ENCODE measurements at places on chromosomes 2 and 18.

DNA sequence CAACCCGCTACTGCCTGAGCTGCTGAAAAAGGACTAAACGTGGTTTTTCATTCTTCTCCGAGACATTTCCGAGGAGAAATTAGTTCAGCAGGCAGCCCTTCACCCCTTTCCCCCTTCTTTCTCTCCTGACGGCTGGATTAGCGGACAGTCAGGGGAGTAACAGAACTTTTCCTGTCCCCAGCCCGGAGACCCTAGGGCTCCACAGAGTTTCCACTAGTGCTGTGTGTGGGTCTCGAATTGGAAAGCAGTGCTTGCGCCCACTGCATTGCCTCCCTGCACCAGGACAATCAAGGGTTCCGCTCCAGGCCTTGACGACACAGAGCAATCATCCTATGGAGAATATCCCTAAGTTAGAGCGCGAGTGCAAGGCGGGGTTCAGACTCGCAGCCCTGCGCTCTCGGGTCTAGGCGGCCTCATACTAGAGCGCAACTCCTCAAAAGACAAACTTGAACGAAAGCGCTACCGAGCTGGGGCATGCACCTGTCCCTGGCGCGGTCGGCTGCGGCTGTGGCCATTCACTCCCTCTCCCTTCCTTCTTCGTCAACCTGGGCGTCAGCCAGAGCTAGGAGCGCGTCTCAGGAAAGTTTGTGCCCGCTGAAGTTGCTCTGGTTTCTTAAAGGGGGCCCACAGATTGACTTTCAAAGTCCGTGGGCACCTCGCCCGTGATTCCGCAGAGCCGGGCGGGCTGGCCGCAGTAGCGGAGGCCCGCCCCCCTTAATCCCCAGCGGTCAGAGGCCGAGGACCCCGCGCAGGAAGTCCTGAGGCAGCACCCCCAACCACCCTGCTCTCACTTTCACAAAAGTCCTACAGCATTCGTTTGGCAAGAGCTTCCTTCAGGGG, 801 bp downstream of the OSR1 start:
- DNase-seq: no peak

DNA sequence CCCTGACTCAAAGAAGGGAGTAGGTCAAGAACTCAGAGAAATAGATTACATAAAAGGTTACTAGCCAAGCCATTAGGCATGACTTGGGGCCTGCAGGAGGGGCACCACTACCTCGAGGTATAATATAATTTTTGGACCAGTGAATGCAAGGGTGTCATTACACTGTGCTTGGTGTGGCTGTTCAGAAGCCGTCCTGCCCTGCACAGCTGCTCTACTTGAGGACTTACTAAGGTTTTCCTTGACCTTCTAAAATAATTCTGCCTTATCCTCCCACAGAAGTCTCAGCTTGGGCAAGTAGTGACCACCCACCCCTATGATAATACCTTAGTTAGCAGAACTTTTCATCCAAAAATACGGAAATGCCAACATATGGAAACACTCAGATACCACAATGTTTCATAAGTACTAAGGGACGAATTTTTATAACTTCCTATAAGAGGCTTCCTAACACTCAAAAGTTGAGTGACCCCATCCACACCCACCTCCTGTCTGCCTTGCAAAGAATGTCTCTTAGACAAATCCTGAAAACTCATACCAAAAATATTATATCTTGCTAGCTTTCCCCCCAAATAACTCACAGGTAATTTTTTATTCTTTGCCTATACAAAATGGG, 17.7 kb upstream of the ATG16L1 start:
- no peak for DNase-seq

DNA sequence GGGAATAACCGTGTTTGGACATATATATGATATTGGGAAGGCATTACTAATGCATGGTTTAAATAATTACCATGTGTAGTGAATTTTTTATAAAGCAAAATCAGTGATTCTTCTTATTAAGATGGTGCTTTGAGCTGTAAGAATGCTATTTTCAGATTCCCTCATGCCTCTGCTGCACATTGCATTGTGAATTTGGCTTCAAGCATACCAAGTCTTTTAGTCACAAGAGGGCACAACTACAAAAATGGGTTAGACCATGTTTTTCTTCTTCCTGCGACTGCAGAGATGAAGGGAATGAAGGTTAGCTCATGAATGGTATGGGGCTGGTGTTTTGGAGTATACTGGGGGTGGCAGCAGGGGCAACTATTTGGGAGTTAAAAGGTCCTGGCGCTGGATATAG, 320.1 kb downstream of the SLC4A3 start:
- no peak for DNase-seq

GRCh38 chr2:10237392-10238321, 65.0 kb upstream of the HPCAL1 start:
- DNase-seq: no peak

- DNase-seq: no peak
These were observed 161.2 kb upstream of the PIEZO2 start for GRCh38 chr18:11310476-11311086.

- no peak for DNase-seq
These were observed 187.7 kb upstream of the HAAO start for GRCh38 chr2:42979870-42980763.

DNA sequence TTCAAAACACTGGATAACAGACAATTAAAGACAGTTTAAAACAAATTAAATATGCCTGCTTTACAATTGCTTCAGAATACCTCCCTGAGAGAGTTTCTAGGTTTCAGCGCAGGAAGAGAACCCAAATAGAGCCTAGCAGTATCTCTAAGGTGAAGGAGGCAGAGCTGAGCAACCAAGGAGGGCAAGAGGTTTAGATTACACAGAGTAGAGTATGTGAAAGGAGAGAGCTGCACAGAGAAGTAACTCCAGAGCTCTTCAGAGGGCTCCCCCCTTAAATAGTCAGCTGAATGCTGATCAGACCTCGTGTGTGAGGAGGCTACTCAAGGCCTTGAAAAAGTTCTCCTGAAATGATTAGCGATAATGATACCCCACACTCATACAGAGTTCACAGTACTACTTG, 386.5 kb upstream of the TCF4 start:
- no peak for DNase-seq

DNA sequence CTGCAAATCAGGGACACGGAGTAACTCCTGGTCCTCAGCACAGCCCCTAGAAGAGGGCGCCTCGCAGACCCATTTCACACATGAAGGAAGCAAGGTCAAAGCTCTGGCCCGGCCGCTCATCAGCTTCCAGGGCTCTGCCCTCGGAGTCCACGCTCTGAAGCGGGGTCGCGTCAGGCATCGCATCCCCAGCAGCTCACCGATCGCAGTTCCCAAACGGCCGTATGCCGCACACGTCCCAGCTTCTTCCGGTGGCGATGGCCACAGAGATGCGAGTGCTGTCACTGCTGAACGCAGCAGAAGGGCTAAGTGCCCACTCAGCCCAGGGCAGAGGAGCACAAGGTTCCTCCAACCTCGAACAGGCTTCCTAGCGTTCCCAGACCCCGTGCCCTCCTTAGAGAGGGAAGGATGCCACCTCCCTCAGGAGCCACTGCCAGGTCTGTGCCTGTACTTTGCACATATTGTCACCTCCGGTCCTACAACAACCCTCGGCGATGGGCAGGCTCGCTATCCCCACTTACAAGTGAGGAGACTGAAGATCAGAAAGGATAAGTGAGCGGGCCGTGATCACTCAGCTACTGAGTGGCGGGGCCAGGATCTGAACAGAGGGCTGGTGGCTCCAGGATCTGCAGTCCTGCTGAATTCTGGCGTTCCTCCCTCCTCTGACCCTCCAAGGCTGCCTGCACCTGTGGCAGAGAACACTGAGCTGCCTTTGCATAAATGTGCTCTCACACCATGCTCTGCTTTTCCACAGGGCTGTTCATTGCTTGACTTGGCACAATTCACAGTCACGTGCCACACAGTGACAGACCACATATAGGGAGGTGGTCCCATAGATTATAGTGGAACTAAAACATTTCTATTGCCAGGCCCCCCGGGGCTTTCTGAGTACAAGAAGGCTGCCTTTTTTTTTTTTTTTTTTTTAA, 71.4 kb downstream of the COPS8 start:
- DNase-seq: no peak

DNA sequence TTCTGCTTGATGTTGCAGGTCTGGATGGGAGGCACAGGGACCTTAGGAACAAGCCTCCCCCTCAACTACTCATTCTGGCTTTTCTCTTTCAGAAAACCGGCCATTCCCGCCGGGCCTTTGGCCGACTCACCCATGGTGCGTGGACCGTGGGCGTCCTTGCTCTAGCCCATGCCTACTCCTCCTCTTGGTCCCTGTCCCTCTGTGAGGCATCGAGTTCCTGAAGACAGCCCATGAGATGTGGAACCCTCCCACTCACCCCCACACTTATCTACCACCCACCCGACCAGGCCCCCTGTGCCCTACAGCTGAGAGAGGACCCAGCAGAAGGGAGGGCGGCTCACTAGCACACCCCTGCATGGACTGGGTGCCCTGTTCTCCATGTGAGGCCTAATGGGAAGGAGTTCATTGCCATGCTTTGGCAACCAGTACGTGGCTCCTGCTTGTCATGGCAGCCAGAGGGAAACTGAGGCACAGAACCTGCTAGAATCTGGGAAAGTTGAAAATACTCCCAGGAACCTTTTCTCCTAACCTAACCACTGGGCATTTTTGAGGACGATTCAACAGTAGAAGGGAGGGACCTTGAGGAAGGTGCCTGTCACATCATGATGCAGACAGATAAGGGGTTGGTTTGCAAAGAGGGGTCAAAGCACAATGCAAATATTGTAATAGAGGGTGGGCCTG, 8.5 kb downstream of the SPEG start:
- no peak for DNase-seq

GRCh38 chr2:19914266-19914975, 12.6 kb upstream of the TTC32 start:
- DNase-seq: no peak

GRCh38 chr2:47028846-47029560, 113.4 kb upstream of the MCFD2 start:
- no peak for DNase-seq

GRCh38 chr2:20717641-20718040, 50.7 kb downstream of the GDF7 start:
- DNase-seq: no peak

DNA sequence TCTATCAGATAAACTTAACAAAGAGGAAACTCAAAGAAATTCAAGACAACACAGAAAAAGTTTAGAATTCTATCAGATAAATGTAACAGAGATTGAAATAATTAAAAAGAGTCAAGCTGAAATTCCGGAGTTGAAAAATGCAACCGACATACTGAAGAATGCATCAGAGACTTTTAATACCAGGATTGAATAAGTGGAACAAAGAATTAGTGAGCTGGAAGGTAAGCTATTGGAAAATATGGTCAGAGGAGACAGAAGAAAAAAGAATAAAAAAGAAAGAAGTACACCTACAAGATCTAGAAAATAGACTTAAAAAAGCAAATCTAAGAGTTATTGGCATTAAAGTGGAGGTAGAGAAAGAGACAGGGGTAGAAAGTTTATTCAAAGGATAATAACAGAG, 88.0 kb downstream of the ATP8B1 start:
- DNase-seq: no peak

- DNase-seq: peak; percentile 6
These were observed 72.5 kb downstream of the ACOXL start for GRCh38 chr2:110804915-110805314.

DNA sequence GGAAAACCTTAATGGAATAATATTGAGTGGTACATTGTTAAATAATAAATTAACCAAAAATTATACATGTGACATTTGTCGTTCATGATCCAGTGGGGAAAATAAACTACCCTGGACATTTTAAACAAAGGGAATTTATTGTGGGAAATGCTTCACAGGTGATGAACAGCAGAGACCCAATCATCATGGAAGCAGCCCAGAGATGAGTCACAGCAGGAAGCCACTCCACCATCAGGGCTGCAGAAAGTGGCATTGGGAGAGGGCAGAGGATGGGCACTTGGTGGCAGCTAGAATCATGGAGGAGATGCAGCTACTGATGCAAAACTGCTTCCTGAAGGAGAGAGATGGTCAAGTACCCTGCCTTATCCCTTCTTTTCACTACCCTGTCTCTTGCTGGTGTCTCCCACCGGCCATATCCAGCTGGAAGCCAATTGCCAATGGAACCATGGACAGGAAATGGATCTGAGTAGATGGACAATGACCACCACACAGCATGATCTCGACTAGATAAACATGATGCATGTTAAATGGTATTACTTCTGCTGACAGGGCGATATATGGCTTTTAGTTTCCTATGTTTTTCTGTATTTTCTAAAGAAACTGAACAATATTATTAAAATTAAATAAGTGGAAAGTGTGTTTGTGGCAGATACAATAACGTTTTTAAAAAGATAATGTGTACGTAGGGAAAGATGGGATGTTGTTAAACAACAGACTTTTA, 139.8 kb downstream of the RPIA start:
- no peak for DNase-seq

DNA sequence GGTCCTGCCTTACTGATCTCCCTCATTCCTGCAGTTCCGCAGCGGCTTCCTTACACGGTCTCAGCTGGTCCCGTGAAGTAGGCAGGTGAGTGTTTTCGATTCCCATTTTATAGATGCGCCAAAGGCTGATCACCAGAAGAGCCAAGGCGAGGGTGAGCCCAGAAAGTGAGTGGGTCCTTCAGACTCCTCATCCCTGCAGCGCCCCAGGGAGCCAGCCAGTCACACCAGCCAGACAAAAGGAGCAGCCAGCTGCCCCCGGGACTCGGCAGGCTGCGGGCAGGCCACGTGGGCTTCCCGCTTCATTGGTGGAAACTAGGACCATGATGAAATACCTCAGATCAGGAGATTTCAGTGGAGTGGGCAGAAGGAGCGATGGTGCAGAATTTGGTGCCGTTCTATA, 85.9 kb downstream of the SMAD7 start:
- no peak for DNase-seq

DNA sequence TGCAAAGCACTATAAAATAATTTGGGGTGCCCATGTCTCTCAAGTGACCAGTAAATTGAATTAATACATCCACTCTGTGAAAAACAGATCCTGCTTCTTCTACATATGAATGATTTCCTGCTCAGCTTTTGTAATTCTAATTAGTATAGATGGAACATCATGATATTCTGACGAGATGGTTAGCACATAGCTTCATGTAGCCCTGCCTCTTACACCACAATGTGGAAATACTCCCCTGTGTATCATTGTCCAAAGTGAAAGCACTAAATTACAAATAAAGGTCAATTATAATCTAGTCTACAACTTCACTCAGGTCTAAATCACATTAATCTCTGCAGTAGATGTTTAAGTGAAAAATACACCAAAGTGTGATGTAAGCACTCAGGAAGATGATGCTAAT, 32.9 kb upstream of the SYT4 start:
- DNase-seq: no peak

DNA sequence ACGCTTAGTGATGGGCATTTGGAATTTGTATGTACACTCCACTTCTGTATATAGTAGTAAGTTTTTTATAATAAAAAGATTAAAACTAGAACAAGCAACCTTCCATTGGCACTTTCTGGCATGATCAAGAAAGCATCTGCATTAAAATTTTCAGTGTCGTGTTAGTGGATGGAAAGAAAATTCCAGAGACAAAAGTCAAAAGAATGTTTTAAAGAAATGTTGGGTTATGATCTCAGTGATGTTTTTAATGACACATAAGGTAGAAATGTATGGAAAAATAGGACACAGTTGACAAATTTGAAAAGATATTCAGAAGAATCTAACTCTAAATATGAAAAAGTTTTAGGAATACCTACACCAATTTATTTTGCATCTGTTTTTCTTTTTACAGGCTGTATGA, 126.1 kb upstream of the FAM117B start:
- DNase-seq: no peak

- DNase-seq: no peak
These were observed 381.2 kb downstream of the LPIN1 start for GRCh38 chr2:12127638-12128037.

- no peak for DNase-seq
These were observed 5.6 kb upstream of the C18orf32 start for GRCh38 chr18:49492694-49493033.

- no peak for DNase-seq
These were observed 126.6 kb downstream of the NOL4 start for GRCh38 chr18:34098109-34098508.
